ENCODE measurements at places on chromosomes 6 and 20. TPM values are rescaled to one million over a fixed set of nuclear protein-coding genes. Genes with fewer than 3 reads are reported as not detected.

DNA sequence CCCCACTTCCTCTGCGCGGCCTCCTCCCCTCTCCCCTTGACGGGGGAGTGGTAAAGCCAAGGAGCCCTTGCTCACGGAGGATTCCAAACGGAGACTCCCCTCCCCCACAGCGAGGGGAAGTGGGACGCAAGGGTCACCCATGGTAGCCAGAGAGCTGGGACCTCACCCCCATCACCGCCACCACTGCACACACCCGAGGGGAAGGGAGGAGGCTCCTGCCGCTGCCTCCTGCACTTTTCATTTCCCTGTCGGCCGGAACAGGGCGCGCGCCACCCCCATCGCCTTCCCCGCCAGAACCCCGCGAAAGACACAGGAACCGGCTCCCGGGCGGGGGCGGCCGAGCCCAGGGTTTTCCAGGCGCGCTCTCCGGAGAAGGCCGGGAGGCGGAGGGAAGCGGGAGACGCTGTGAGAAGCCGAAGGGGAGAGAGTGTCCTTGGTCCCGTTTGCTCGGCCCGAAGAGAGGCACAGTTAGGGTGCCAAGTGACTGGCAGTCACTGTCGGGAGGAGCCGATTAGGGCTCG, 789 bp downstream of the CCND3 start:
- DNase-seq, result peak; percentile 66

DNA sequence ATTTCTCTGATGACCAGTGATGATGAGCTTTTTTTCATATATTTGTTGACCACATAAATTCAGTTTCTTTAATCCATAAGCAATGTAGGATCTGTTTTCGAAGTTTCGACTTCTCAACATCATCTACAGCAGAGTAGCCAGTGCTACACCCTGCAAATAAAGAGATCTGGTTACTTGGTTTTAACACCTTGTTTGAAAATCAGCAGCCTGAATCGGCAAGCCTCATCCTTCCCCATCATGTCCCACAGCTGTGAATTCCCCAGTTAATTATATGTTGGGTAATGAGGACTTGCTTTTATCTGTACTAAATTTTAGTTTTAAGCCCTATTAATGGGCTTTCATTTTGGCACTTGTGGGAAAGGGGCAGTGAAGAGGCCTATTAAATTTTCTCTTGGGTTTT, 80.6 kb downstream of the BMP2 start:
- no peak for DNase-seq

- DNase-seq, result no peak
Observed at GRCh38 chr20:53161473-53161872, 189.3 kb downstream of the TSHZ2 start.

GRCh38 chr20:50550531-50550930, 40.3 kb downstream of the PTPN1 start:
- no peak for DNase-seq

DNA sequence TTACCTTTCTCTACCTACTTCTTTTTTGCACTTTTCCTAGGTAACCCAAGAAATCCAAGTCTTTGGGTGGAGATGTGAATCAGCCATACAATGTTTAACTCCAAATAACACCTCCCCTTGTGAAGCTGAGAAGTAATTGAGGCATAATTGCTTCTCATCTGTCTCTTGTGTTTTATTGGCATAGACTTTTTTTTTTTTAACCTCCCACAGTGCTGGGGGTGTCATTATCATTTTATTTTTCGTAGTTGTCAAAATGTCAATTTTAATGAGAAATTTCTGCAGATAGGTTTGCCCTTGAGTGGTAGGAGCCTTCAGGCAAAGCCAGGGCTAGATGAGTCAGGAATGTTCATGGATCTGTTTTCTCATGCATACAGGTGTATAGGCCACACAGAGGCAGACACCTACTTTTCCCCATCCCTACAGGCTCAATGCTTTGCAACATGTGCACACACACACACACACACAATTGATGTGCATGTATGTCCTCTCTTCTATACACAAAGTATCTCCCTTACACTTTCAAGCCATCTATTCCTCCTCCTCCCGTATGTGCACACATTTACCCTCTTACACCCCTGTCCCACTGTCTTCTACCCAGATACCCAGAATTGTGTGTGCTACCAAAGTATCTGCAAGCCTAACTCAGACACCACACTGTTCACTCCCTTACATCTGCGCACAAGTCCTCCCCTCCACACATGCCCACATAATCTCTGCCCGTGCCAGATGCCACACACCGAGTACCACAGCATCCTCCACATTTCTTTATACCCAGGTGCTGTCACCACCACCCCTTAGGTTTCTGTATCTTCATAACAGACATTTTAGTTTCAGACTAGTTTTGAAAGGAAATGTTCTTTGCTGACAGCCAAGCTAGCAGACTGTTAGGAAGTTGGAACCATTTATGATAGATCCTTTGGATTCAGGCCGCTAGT, 22.0 kb downstream of the RALY start:
- no peak for DNase-seq

GRCh38 chr20:38112930-38113294, 52.2 kb downstream of the TGM2 start:
- no peak for DNase-seq

DNA sequence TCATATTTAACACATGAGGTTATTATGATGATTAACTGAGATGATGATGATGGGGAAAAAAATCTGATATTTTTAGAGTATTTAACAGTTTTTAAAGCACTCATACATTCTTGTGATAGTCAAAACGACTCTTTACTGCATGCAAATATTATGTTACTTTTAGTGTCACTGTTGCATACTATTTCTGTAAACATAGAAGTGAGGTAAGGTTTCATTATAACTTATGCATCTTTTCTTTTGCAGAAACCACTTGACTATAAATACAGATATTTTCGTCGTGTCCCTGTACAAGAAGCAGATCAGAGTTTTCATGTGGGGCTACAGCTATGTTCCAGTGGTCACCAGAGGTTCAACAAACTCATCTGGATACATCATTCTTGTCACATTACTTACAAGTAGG, 30.1 kb downstream of the FBXO9 start:
- no peak for DNase-seq

DNA sequence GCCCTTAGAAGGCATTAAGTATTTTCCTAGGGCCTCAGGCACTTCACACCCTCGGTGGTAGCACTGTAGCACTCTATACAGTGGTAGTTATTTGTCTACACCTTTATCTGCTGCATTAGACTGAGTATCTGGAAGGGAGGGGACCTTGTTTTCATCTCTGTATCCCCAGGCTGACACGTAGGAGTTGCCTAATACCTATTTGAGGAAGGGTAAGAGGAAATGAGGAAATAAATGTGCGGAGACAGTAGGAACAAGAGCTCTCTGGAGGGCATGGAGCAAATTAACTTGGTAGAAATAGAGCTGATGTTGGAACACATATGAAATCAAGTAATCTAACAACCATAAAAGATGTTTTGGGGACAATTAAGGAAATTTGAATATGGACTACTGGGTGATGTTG, 3.9 kb downstream of the CNPY3 start:
- DNase-seq, result no peak

- no peak for DNase-seq
Observed at GRCh38 chr20:34022151-34022838, 28.6 kb downstream of the RALY start.

GRCh38 chr6:142926494-142927270, 18.3 kb downstream of the HIVEP2 start:
- DNase-seq, result peak; percentile 82

GRCh38 chr6:157512382-157512682, 131.3 kb downstream of the ZDHHC14 start:
- no peak for DNase-seq

DNA sequence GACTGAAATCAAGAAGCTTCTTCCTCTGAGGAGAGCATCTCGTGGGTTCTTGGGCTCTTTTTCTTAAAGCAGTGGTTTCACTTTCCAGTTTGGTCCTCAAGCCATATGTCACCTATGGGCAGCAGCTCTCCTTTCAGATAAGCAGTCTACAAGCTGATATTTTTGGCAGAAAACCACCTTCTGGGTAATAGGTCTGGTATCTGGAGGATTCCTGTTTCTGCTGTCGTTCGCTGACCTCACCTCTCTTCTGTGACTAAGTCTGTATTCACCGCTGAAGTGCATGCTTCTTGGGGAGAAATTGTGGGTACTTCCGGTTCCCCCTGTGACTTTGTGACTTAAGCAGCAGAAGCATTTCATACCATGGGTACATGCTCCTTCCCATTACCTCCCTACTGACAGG, 193.6 kb downstream of the EDN1 start:
- DNase-seq, result peak; percentile 97

DNA sequence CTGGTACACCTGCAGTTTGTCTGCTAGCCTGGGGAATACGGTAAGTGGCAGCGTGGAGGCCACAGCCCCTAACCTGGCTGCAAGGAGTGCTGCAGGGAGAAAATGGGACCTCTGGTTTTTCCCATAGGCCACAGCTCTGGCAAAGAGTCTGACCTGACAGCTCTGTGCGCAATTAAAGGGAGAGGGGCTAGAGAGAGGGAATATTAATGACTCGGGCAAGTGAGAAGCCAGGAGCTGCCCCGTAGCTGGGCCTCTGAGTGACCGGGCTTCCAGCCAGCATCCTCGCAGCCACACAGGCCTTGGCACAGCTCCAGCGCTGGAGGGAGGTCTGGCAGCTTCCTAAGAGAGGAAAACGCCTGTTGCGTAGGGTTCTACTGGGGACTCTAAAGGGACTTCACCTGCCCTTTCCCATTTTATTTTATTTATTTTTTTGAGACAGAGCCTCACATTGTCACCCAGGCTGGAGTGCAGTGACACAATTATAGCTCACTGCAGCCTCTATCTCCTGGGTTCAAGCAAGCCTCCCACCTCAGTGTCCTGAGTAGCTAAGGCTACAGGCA, 18.2 kb upstream of the OCSTAMP start:
- peak; percentile 87 for DNase-seq

DNA sequence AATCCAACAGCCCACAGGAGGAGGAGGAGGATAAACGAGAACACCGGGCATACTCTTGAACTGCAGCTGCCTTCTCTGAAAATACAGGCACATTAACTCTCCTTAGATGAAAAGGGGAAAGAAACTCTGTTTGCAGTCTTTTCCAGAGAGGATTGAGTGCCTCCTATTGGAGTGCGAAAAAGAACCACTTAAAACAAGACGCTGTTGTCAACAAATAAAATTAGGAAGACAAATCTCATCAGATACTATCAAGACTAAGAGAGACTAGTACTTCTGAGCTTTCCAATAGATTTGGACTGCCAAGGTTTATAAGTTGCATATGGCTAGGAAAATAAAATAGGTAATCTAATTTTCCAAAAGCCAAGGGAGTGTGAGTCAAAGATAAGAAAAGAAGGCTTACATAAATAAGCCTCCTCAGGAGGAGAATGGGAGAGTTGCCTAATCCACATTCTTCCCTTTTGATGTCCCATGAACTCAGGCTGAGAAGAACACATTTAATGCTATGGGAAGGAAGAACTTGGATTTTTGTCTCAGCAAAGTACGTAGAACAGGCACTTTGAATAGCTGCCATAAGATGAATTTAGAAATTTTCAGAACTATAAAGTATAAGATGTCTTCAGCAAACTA, 154.7 kb downstream of the ARHGAP18 start:
- no peak for DNase-seq

GRCh38 chr6:8930009-8930408, 494.7 kb upstream of the SLC35B3 start:
- DNase-seq, result no peak

DNA sequence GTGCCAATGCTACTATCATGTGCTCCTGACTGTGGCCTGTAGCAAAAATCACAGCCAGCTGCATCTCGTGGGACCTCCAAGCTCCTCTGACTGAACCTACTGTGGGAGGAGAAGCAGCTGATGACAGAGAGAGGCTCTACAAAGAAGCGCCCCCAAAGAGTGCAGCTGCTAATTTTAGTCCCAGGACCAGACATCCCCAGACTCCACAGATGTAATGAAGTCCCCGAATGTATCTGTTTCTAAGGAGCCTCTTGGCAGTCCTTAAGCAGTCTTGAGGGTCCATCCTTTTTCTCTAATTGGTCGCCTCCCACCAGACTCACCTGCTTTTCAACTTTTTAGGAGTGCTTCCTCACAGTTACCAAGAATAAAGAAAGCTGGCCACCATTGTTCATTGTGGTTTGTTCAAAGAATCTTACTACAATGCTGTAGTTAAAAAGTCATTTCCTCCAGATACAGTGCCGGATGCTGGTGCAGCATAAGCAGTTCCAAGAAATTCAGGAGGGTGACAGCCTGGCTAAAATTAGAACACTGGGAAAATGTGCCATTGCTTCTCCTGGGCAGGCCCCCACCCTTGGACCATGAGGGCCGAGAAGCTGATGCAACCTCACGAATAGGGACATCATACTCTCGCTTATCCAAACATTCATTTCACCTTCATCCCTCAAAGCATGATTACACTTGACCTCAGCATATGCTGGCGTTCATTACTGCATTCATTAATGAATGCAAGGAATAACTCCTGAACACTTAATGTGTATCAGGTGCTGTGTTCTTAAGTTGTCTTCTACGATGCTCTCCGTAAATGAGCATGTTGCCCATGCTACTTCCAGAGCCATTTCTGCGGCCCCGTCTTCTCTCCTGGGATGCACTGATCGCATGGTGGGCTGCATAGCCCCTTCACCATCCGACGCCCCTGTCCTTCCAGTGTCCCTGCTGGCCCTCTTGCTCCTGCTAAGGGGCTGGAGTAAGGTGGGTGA, 66.4 kb downstream of the LY86 start:
- no peak for DNase-seq

- DNase-seq, result no peak
Observed at GRCh38 chr20:52076164-52076563, 115.4 kb downstream of the ZFP64 start.

DNA sequence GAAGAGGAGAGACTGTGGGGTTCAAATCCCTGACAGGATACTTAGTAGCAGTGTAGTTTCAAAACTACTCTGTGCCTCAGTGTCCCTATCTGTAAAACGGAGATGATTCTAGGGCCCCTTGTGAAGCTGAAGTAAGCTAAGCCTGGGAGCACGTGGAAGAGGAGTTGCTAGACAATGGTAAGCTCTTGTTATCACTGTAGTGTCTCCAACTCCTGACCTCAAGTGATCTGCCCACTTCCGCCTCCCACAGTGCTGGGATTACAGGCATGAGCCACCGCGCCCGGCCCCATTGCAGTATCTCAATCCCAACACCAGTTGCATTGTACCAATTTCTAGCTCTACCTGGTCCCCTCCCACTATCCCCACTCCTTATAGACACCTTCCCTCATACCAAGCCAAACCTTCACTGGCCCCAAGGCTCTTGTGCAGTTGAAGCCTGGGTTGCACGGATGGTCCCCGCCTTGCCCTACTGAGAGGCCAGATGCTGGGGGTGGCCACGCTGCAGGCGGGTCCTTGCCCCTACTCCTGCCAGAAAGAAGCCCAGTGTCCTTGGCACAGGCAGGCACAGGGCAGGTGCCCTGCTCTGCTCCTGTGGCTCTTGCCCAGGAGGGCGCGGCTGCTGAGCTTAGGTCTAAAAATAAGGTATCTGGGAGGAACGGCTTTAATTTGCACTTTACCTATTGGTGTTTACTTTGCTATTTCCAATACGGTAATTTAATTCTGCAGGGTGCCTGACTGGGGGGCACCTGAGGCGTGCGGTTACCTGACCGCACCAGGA, 118.1 kb downstream of the VEGFA start:
- DNase-seq, result peak; percentile 60

- no peak for DNase-seq
Observed at GRCh38 chr6:69624944-69625343, 171.9 kb downstream of the LMBRD1 start.

GRCh38 chr6:88513920-88514319, 347.8 kb upstream of the CNR1 start:
- DNase-seq, result no peak

CTCFL gene
- total RNA-seq, result 0.06 TPM

LAMA2 gene
- 0.65 TPM for total RNA-seq

KCNS1 gene
- total RNA-seq, result not detected

THBS2 gene
- 12.5 TPM for total RNA-seq

EFCAB8 gene
- not detected for total RNA-seq

All from Daoy (cell line).